GOT3 (cell line): ENCODE measurements at places on chromosomes 12 and 14.

DNA sequence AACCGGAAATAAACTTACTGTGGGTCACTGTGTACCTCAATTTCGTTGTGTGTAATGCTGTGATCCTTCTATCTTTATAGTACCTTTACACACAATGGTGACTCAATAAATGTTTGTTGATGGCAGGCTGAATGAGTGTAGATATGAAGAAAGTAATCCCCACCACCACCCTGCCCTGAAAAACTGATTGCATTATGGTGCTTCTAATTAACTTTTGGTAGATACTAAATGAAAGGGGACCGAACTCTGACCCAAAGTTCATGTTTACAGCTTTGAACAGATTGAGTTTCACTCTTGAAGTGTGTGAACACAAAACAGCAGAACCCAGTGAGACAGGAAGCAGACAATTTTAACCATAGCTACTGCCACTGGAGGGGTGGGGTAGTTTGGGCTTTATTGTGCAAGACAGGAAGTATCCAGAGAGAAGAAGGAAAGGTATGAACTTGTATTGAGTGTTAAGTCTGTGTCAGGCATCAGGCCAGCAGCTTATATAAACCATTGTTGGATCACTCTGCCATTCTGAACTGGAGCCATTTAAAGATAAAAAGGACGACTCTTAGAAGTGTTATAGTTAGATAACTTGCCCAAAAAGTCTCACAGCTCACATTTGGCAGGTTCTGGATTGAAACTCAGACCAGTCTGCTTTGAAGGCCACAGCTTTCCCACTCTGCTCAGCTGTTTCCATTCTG is 197.0 kb upstream of the AMIGO2 start:
- no peak for DNase-seq

DNA sequence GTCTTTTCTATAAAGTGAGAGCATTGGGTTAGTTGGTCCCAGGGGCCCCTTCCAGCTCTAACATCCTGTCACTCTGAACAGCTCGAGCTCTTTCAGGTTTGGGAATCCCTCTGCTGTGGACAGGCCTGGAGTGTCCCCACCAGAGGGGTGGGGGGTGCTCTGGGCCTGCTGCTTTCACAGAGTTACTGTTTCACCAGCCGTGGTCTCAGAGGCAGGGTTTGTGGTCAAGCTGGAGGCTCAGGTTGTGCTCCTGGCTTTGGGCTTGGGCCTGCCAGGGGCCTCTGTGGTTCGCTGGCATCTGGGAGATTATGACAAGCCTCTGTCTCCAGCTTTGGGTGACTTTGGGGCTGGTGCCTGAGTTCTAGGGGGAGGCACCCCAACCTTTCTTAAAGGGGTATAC is 59.6 kb downstream of the FBXL14 start:
- no peak for DNase-seq

DNA sequence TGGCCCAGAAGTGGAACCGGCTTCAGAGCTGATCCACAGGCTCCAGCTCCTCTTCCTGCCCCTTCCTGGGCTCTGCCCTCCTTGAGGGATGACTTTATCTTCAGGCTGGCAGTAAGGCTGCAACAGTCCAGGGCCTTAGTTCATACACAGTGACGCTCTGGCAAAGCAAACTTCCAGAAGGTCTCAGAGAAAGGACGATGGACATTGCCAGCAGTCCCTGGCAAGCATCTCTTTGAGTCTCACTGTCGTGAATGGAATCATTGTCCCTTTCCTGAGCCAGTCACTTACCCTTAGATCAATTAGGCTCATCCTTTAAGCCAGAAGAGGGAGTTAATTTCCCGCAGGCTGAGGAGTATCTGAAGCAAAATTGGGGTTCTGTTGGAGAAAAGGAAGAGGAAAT is 8.6 kb downstream of the AK7 start:
- DNase-seq: no peak

GRCh38 chr14:53149668-53150316 is 3.3 kb downstream of the DDHD1 start:
- DNase-seq: no peak

- no peak for DNase-seq
Measured at GRCh38 chr12:15757553-15758255, 31.5 kb downstream of the EPS8 start.

GRCh38 chr12:122747224-122748135 is 5.1 kb upstream of the DENR start:
- no peak for DNase-seq

DNA sequence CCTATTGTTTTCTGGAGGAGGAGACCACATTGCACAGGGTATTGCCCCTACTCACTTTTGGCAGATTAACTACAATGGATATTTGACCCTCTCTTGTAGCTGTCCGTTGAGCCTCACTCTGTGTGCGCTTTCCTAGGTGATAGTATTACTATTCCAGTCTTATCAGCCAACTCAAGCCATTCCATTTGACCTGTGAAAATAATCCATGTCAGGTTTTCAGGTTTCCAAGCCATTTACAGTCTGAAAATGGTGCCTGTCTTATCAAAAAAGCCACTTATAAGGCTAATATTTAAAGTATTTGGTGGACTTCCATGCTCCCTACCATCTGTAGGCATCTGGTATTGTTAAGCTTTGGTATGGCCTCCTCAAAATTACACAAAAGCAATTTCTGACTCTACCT is 29.6 kb upstream of the KLRD1 start:
- no peak for DNase-seq

DNA sequence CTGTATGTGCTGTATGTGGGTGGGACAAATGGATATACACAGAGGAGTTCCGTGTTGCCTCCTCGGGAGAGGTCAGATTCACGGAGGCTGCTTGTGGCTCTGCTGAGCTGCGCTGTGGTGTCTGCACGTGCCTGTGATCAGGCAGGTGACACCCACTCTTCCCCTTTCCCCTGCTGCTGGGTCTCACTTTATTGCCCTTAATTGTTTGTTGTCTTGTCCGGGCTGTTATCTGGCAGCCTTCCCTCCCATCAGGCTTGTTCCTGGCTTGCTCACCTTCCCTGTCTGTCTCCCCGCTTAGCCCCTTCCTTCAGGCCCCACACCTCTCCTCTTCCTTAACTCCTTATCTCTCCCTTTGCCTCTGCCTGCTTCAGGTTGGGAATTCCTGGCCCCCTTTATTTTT is 13.5 kb downstream of the WNT5B start:
- DNase-seq: no peak

DNA sequence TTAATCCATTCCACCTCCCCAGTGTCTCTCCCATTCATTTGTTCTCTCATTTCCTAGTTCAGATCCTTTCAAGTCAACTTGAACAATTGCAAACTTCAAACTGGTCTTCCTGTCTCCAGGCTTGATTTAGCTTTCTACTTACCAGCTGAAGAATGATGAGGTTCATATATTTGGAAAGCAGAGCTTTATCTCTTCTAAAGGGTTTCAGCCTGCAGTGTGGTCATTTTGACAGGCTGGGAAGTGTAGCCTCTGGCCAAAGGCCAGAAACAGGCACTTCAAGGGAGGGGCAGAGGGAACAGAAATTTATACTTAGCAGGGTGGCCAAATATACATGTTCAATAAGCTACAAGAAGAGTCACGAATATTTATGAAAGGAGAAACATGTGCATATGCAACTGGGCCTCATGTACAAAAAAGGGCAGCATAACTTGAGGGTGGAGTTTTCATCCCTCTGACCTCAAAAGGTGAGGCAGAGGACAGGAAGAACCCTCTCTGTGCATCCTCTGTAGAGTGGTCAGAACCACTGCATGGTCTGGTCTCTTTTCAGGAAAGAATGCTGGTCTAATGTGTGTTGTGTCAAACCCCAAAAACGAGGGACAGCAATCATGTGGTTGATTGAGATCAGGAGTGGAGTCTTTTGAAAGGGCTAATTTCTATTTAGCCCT is 34.0 kb upstream of the HECTD1 start:
- no peak for DNase-seq

GRCh38 chr12:99522456-99522855 is 125.1 kb upstream of the GARIN6 start:
- DNase-seq: no peak

- no peak for DNase-seq
Measured at GRCh38 chr14:58066115-58066514, 85.9 kb downstream of the ARMH4 start.

- no peak for DNase-seq
Measured at GRCh38 chr12:95922231-95922630, 20.2 kb downstream of the CCDC38 start.

DNA sequence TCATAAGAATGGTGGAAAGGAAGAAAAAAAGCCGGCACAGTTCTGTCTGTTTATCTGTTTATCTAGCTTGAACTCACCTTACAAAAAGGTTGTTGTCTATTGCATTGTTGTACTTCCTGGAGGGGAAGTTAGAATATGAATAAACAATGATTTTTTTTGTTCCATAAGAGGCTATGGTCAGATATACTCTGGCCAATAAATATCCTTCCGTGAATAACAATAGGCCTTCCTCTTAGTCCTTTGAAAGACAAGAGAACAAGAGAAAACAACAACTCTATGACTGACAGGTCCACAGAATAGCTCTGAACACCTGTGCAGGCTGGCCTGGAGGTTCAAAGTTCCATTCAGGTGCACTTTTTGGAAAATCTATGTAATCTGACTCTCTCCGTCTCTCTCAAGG is 192.8 kb upstream of the KRR1 start:
- DNase-seq: no peak

DNA sequence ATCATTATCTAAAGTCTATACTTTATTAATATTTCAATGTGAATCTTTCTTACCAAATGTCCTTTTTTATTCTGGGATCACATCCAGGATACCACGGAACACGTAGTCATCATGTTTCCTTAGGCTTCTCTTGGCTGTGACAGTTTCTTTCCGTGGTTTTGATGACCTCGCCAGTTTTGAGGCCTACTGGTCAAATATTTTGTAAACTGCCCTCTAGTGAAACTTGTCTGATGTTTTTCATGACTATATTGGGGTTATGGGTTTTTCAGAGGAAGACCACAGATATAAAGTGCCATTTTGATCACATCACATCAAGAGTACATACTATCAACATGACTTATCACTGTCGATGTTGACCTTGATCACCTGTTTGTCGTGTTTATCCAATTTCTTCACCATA is 14.1 kb upstream of the SERPINA6 start:
- DNase-seq: no peak

DNA sequence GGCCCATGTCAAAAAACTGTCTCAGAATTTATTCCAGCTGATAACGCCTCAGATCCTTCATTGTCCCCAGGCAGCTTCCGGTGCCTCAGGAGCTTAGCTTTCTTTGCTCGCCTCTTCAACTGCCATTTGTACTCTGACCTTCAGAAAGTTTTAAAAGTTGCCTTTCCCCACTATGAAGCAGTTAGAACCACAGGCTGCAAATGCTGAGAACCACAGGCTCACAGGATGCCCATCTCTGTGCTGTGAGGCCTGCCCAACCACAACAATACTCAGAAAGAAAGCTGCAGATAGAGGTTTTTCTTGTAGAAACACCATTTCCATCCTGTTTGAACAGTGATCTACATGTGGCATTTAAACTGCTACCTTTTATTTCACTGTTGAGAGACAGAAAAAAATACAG is 131.1 kb downstream of the PRKCH start:
- no peak for DNase-seq

- DNase-seq: no peak
Measured at GRCh38 chr12:70353780-70354660, 12.1 kb upstream of the KCNMB4 start.

- DNase-seq: no peak
Measured at GRCh38 chr14:73613046-73613383, 698 bp downstream of the ACOT6 start.

DNA sequence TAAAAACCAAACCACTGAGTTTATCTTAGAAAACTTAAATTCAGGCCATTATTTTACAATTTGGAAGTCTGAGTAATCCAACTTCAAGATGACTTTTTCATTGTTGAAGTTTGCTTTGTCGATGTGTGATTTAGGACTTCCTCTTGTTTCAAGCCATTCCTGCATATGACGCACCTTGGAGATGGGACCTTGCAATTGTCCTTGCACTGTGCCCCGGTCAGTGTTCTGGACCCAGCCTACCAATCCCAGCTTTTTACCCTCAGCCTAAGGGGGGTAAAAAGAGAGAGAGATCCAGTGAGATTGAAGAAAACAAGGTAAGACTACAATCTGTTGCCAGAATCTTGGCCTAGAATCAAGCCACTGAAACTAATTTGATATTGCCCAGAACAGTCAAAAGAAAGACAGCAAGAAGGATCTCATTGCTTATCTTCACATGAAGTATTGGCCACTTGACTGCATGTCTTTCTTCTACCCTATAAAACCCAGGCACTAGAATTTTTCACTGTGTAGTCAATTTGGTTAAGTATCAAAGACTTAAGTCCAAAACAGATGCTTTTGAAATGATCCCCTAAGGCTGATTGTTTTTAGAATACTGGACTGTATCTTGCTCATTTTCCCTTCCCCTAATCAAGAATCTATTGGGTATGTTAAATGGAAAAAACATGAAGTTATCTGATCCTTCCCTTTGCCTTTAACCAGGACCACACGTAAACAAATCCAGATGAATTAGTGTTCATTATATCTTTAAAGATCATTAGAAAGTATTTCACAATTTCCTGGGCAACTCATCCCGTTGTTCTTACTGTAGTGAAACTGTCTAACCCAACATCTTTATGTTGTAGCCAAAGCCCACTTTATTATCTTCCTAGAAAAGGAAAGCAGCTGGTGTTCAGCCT is 2.4 kb upstream of the MLH3 start:
- no peak for DNase-seq

DNA sequence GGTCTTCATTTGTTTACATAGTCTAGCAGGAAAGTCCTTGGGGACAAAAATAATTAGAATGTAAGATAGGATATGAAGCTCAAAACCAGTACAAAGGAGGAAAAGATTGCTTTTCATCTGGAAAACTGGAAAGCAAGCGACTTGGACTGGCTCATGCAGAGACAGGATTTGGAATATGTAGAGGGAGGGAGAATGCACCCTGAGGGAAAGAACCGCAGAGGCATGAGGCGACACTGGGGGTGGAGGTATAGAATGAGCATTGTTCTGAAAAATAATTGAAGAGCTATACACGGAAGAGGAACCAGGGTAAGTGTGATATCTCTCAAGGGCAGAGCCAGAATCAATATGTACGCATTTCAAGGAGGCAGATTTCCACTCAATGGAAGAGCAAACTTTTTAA is 85.5 kb downstream of the PLEKHG3 start:
- no peak for DNase-seq

- no peak for DNase-seq
Measured at GRCh38 chr12:68290126-68290525, 36.7 kb upstream of the IL22 start.

DNA sequence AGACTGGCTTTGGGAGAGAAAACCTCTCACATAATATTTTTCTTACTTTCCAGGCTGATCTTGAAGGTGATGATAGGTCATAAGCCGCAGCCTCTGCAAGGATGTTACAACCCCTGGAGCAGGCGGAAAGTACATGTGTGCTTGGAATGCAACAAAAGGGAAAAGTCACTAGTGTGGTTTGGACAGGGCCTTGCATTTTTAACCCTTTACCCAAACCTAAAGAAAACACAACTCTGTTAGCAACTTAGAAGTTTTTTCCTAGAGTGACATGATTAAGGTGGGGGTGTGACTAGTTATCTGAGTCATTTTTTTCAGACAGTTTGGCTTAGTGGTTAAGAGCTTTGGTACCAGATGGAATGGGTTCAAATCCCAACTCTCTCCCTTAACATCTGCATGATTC is 97.0 kb downstream of the TMEM30B start:
- DNase-seq: no peak

GRCh38 chr14:24674204-24674970 is 40.4 kb upstream of the GZMB start:
- no peak for DNase-seq

- DNase-seq: no peak
Measured at GRCh38 chr14:66652525-66653106, 144.7 kb downstream of the GPHN start.

- no peak for DNase-seq
Measured at GRCh38 chr14:102759456-102760187, 17.6 kb upstream of the TRAF3 start.
